NCI-H510A (cell line): ENCODE measurements at places on chromosomes 3 and 15.

DNA sequence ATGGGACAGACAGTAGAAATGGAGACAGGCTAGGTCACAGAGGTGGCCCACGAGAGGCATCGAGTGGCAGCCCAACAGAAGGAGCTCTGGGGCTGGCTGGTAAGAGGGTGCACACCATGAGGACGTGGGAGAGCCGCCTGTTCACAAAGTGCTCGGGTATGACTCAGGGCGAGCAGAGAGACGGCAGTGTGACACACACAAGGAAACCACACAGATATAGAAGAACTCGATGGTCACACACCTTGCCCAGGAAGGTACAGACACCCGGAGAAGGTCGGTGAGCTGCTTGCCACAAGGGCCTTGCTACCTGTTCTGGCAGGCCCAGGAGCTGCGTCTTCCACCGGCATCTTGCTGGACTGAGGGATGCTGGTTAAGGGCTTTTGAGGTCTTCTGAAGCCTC lies 50.2 kb downstream of the CA12 start:
- no peak for DNase-seq

- DNase-seq: no peak
Observed at GRCh38 chr15:79919749-79920511, 23.1 kb upstream of the MTHFS start.

GRCh38 chr3:4724051-4724629 lies 231.0 kb downstream of the ITPR1 start:
- DNase-seq: no peak

DNA sequence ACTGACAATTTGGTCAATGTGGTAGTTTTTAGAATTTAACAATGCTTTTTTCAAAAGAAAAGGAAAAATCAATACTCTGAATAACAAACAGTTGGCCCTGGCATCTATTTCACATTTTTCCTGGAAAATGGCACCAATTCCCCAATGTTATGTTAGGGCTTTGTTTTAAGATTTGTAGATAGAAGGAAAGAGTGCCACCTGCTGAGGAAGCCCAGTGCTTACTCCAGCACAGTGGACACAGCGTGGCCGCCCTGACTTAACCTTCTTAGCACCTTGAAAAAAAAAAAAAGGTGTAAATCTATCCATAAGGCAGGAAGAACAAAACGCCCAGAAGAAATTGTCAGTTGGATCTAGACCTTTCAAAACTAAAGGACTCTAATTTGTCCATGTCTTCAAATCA lies 110.7 kb upstream of the CNTN4 start:
- no peak for DNase-seq

GRCh38 chr15:63196842-63197241 lies 7.4 kb downstream of the RAB8B start:
- DNase-seq: no peak

DNA sequence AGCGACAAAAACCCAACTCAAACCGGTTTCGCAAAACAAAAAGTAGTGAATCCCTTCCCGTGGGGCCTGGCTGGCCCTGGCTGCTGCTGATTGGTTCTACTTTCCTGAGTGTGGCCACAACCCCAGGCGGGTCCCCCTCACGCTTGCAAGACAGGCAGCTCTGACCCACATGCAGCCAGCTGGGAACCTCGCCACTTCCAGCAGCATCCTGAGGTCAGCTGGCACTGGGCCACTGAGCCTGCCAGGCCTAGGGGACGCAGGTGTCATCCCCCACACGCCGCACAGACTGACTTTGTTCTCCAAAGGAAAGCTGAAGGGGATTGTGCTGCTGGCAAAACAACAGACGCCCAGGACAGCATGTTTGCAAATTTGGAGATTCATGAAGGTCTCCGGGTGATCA lies 111.1 kb downstream of the TPRA1 start:
- no peak for DNase-seq

DNA sequence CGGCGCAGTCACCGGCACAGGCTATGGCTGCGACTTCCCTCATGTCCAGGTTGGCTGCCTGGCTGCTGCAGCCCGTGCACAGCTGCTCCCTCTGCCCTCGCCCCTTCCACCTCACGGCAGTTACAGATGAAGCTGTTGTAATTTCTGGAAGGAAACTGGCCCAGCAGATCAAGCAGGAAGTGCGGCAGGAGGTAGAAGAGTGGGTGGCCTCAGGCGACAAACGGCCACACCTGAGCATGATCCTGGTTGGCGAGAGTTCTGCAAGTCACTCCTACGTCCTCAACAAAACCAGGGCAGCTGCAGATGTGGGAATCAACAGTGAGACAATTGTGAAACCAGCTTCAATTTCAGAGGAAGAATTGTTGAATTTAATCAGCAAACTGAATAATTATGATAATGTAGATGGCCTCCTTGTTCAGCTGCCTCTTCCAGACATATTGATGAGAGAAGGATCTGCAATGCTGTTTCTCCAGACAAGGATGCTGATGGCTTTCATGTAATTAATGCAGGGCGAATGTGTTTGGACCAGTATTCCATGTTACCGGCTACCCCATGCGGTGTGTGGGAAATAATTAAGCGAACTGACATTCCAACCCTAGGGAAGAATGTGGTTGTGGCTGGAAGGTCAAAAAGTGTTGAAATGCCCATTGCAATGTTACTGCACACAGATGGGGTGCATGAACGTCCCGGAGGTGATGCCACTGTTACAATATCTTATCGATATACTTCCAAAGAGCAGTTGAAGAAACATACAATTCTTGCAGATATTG lies 13.2 kb upstream of the GNB4 start:
- peak; percentile 8 for DNase-seq

- DNase-seq: no peak
Observed at GRCh38 chr3:55160241-55160983, 232.6 kb upstream of the LRTM1 start.

- no peak for DNase-seq
Observed at GRCh38 chr15:22949074-22949547, 31.1 kb downstream of the CYFIP1 start.

- no peak for DNase-seq
Observed at GRCh38 chr3:37937156-37937555, 53.4 kb upstream of the VILL start.

GRCh38 chr3:120561251-120562045 lies 34.7 kb upstream of the NDUFB4 start:
- no peak for DNase-seq

- DNase-seq: no peak
Observed at GRCh38 chr3:166282931-166283330, 445.7 kb upstream of the BCHE start.

- DNase-seq: no peak
Observed at GRCh38 chr15:77144026-77144425, 73.1 kb upstream of the TSPAN3 start.

DNA sequence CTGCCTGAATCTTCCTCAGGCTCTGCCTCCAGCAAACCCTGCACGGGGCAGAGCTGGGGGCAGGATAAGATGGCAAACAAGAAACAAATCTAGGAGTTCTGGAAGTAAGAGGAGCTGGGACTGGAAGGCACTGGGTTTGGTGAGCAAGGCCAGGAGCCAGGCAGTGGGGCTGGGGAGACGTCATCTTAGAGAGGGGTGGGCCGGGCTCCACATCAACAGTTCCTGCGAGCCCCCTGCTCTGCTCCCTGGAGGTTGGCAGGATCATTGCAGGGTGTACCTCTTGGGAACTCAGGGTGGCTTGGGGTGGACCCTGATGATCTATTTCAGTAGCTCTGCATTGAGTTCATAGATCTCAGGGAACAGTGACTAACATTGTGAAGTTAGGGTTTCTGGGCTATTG lies 87.3 kb upstream of the PRR23E start:
- no peak for DNase-seq

GRCh38 chr3:83956431-83956830 lies 1002.4 kb upstream of the CADM2 start:
- DNase-seq: no peak

DNA sequence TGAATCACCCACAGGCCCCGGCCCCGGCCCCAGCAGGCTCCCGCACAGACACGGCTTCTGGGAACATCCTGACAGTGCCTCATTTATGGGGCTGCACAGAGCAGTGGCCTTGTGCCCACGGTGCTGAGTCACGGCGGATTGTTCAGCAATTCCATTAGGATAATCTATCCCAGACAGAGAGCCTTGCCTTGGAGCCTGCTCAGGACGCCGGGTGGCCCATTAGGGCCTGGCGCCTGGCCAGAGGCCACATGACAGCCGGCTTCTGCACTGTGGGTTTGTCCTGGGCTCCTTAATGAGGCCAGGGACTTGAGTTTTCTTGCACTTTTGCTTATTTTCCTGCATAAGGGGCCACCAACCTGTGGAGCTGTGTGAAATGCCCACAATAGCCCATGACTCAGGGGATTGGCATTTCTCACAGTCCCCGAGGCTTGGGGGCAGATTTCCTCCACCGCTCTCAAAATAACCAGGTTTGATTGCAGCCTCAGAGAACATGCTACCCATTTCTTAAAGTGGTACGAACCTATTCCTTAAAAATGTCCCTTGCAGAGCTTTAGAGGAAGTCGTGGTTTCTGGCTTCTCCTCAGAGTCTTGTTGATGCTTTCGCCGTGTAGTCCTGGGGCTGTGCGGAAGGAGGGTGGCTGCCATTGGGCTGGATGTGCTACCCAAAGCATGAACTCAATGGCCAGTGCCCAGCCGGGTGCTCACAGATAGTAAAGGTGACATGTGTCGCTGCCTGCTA lies 19.0 kb downstream of the SYNM start:
- no peak for DNase-seq

DNA sequence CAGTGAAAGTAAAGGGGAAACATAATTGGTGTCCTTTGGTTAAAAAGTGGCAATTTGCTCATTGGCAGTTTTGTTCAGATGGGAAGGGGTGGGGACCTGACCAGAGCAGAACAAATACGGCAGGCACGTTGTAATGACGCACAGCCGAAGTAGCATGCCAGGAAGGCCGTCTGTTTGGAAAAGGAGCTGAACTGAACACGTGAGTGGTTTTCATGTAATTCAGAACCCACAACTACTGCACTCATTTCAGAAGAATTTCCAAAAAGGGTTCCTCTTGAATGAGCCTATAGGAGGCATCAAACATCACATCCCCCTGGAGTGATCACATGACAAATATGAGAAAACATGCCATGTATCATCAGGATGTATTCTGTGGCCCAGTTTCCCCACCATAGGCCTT lies 42.9 kb upstream of the LMCD1 start:
- DNase-seq: no peak

GRCh38 chr15:59298225-59298853 lies 74.3 kb downstream of the MYO1E start:
- DNase-seq: no peak

GRCh38 chr15:64845183-64845611 lies 3.5 kb downstream of the PLEKHO2 start:
- no peak for DNase-seq

GRCh38 chr3:59001675-59002074 lies 48.1 kb downstream of the CFAP20DC start:
- no peak for DNase-seq
